ENCODE measurements at places on chromosomes 11 and 22.

- no peak for DNase-seq
Observed at GRCh38 chr11:36577373-36577772, 9.6 kb downstream of the RAG1 start.

DNA sequence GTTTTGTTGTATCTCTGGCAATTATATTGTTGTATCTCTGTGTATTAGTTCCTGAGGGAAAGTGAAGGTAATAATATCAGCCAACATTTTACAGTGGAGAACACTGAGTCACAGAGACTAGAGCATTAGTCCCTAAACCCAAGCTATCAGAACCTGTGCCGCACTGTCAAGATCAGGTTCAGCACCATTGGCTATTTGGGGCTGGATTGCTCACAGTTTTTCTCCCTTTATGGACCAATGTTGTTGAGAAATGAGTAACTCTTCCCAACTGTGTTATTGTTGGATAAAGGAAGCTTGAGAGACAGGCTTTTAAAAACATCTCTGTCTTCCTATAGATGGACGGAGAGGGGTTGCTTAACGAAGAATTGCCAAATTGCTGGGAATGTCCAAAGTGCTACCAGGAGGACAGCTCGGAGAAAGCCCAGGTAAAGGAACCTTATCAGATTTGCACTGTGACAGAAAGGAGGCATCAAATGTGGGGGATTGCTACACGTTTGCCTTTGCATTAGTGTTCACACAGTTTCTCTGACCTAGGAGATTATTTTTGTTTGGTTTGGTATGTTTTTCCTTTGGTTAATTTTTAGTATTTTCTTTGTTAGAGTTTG lies 18.2 kb upstream of the GRK2 start:
- DNase-seq: no peak

GRCh38 chr11:60870276-60870675 lies 2.9 kb downstream of the ZP1 start:
- DNase-seq: no peak

DNA sequence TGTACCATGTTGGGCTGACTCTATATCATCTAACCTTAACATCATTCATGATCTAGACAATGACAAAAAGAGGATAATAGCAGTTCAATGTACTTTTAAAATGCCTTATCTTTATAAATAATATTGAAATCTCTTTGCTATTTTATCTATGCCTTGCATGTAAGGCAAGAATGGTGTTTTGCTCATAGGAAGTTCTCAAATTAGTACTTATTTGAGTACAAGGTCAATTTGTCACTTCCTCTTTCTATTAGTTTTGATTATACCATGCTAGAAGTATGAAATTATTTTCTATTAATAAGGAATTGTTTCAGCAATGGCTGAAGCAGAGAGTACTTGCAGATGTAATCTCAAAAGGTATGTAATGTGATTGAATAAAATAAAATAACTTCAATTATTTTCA lies 1285.4 kb upstream of the TENM4 start:
- no peak for DNase-seq

DNA sequence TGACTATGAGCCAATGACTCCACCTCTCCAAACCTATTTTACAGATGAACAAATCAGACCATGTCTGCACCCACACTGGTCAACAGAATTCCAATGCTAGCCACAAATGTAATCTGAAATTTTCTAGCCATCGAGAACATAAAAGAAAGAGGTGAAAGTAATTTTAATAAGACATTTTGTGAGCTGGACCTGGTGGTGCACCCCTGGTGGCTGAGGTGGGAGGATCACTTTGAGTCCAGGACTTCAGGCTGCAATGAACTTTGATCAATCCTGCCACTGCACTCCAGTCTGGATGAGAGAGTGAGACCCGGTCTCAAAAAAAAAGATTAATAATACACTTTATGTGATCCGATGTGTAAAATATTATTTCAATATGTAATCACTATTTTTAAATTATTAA lies 9.4 kb upstream of the RNF185 start:
- no peak for DNase-seq

DNA sequence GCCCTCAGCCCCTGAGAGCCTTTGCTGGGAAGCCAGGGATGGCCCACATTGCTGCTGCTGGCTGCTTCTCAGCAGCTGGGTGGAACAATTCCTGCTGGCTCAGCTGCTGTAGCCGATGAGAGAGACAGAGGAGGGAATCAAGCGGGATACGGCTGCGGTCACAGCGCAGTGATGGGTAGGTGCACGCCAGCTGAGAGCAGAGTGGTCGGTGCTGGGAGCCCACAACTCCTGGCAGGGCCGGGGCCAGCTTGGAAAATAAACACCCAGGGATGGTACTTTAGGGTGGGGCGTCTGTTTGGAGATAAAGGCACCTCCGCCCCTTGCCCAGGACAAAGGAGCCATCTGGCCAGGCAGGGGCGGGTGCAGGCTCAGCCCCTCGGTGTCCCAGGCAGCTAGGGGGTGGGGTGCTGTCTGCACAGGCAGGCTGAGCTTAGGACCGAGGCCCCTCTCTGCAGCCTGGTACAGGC lies 480.5 kb downstream of the MIAT start:
- no peak for DNase-seq

DNA sequence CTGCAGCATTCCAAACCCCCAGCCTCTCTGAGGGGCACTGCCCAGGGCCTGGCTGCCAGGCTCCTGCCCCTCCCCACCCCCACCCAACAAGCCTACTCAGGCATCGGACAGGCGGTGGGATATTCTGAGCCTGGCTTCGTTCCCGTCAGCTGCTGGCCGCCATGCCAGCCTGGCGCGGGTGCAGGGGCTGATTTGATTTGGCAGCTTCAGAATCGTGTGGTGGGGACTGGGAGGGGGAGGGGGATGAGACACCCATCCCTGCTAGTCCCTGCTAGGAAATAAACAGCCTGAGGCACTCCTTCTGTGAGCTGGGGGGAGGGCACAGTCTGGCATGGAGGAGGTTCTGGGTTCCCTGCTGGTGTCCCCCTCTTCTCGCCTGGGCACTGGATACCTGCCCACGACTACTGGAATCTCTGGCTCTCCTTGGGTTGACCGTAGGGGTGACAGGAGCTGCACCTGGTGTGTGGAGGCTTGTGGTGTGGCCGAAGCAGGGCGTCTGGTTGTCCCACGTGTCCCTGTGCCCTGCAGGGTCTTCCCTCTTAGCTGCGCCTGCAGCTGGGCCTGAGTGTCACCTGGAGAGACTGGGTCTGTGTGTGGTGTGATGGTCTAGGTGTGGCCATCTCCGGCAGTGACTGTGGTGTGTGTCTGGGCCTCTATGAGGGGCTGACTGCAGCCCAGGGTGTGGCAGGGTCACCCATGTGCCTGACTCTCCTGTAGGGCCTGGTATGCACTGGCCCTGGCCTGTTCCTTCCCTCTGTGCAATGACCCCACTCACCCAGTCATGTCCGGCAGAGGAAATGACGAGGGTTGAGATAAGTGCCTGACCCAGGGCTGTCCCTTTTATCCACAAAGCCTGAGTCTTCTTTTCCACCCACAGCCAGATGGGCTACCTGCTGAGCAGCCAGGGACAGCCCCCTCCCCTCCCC lies 42.2 kb downstream of the PDE2A start:
- DNase-seq: no peak

- no peak for DNase-seq
Observed at GRCh38 chr11:14542324-14542723, 22.1 kb upstream of the PSMA1 start.

- DNase-seq: no peak
Observed at GRCh38 chr11:95289378-95290101, 58.5 kb upstream of the SESN3 start.

DNA sequence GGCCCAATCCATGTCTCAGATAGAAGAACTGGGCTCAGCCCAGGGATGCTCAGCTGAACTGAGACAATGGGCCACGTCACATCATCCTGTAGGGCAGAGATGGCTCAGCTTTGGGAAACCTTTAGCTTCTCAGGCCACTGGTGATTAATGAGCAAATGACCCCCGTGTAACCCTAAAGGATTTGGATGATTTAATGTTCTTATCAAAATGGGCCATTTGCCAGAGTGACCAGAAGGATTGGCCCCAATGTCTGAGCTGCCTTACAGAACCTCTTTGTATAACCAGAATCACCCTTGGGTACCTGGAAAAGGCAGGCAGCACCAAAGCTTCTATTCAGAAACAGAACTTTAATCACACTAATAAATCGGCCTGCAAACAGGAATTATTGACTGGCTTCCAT lies 73.7 kb downstream of the ABTB2 start:
- no peak for DNase-seq

DNA sequence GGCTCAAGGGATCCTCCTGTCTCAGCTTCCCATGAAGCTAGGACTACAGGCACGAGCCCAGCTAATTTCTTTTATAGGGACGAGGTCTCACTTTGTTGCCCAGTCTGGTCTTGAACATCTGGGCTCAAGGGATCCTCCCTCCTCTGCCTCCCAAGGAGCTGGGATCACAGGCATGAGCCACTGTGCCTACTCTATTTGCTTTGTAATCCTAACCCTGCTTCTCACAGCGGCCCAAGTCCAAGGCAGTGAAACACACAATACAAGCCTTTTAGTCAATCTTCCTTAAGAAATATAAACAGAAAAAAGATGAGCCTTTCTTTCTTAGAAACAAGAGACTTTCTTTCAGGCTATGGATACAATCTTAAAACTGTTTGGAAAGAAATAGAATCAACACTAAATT lies 115.2 kb upstream of the SORL1-AS1 start:
- DNase-seq: no peak

GRCh38 chr11:125141686-125142535 lies 22.6 kb upstream of the PKNOX2 start:
- peak; percentile 49 for DNase-seq

- no peak for DNase-seq
Observed at GRCh38 chr22:38032681-38033521, 24.3 kb upstream of the PICK1 start.

GRCh38 chr11:8262552-8263108 lies 1.0 kb downstream of the LMO1 start:
- no peak for DNase-seq

GRCh38 chr11:2718817-2719438 lies 19.1 kb upstream of the KCNQ1OT1 start:
- no peak for DNase-seq

- no peak for DNase-seq
Observed at GRCh38 chr22:46652081-46652846, 32.1 kb downstream of the GRAMD4 start.

DNA sequence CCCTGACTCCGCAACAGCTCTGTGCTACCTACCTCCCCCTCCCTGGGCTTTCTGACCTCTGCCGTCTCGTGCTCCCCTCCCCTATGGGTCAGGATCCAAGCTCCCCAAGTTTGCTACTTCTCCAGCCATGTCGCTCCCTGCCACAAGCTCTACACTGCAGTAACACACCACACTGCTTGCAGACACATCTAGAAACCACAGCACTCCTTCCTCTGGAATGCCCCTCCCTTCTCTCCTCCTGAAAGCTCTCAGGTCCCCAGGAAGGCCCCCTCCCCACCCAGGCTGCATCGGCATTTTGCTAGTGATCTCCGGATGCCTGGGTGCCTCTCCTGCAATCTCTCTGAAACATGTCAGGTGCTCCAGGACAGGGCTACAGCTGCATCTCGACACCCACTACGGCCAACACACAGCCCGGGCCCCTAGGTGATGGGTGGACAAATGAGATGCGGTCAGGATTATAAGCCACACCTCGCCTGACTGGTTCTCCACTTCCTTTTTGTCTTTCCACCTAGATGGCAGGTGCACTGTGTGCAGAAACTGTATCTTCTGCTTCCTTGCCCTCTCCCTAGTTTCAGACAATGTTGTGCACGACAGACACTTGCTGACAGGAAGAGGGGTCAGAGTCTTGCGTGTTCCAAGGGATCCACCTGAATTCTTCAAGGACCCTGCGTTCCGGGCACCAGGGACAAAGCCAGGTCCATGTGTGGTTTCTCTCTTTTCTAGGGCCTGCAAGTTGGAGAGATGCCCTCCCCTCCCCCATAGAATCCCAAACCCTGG lies 22.9 kb downstream of the RPUSD4 start:
- no peak for DNase-seq

GRCh38 chr11:7787239-7787638 lies 9.5 kb downstream of the OR5P2 start:
- no peak for DNase-seq

GRCh38 chr22:47149976-47150375 lies 387.5 kb downstream of the TBC1D22A start:
- no peak for DNase-seq

GRCh38 chr22:43511276-43511910 lies 99.6 kb downstream of the MPPED1 start:
- DNase-seq: no peak

DNA sequence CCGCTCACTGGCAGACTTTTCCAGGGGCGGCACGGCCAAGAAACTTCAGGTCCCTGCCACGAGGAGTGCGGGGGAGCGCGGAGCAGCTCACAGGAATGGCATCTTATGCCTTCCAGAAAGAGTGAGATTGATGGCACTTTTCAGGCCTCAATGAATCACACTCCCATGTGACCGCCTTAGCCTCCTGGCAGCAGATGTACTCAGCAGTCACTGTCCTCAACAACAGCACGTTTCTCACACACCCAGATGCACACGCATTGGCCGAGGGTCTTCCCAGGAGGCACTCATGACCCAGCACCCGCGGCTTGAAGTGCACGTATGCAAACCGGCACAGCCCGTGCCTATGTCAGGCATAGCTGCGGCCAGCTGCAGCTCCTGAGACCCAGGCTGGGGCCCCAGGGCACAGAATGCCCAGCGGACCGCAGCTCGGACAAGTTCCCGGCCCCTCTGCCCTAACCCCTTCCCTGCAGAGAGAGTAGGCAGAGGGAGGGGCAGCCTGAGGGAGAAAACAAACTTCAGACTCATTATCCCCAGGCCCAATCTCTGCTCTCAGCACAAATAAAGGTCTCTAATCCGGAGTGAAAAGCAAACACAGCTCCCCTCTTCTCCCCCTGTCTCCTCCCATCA lies 48.3 kb downstream of the RPUSD4 start:
- DNase-seq: no peak

DNA sequence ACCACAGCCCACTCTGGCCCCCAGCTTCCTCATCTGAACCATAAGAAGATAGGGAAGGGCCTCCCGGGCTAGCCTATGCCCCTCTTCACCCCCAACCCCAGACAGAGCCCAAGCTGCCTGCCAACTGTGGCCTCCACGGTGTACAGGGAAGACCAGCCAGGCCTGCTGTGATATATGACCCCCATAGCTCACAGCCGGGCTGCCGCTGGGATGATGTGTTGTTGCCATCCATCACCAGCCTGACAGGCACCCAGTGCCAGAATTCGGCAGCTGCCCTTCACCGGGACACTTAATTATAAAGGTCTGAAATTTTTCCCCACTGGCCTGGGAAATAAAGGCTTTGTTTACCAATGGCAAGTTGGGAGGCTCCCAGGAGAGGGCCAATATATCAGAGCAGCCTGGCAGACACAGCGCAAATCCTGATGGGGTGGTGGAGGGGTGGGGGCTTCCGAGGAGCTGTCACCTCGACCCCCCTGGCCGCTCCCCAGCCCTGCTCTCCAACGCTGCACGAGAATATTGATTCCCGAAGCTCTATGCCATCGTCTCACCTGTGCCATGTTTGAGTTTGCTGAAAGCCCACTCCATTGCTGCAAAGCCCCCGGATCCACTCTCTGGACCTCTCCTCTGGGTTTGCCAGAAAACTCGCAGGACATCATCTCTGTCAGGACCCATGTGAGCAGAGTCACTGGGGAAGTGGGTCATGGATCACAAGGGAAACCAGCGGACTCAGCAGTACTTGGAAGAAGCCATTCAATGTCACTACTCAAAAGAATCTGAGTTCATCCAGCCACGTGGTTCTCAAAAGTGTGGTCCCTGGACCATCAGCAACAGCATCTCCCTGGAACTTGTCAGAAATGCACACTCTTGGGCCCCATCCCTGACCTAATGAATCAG lies 296.9 kb downstream of the MN1 start:
- DNase-seq: no peak

GRCh38 chr11:72513411-72513810 lies 79.1 kb upstream of the CLPB start:
- no peak for DNase-seq

GRCh38 chr22:41367039-41367679 lies 14.6 kb upstream of the TEF start:
- no peak for DNase-seq

- no peak for DNase-seq
Observed at GRCh38 chr11:119262668-119263351, 54.1 kb downstream of the MCAM start.

All from stimulated activated CD4-positive, alpha-beta T cell treated with anti-CD3 and anti-CD28 coated beads, TNF-alpha, amount 100 ng/mL, for 1 hour (primary cell).